Kidney (tissue), 22 donors: ENCODE measurements at places on chromosomes 7 and 10. TPM values are rescaled to one million over a fixed set of nuclear protein-coding genes. Genes with fewer than 3 reads are reported as not detected.
A peak's percentile ranks its signal among the peaks of the same experiment; 100 is the strongest.

GRCh38 chr10:128062881-128063563, 63.2 kb downstream of the MKI67 start:
- peak overlapping the region; percentile 27 for H3K4me3 ChIP-seq
- H3K27ac ChIP-seq, result no peak overlapping the region
- DNase-seq, result no peak
- H3K36me3 ChIP-seq, result peaks cover 7% of the 10 kb centered on the region
- H3K27me3 ChIP-seq, result no peaks in the 10 kb centered on the region

GRCh38 chr7:44441079-44441478, 49.4 kb downstream of the NUDCD3 start:
- H3K4me1 ChIP-seq, result no peaks in the 10 kb centered on the region
- H3K27me3 ChIP-seq, result no peaks in the 10 kb centered on the region
- no peak overlapping the region for H3K4me3 ChIP-seq
- no peak overlapping the region for H3K27ac ChIP-seq
- peaks cover 9% of the 10 kb centered on the region for H3K36me3 ChIP-seq

GRCh38 chr7:157881048-157881771, 544.4 kb downstream of the DNAJB6 start:
- no peaks in the 10 kb centered on the region for H3K4me1 ChIP-seq
- DNase-seq, result no peak
- no peaks in the 10 kb centered on the region for H3K36me3 ChIP-seq
- H3K27me3 ChIP-seq, result no peaks in the 10 kb centered on the region

GRCh38 chr10:112027731-112028280, 155.8 kb downstream of the GPAM start:
- no peak overlapping the region for H3K4me3 ChIP-seq
- no peak for DNase-seq
- no peak overlapping the region for H3K27ac ChIP-seq
- H3K27me3 ChIP-seq, result no peaks in the 10 kb centered on the region
- no peaks in the 10 kb centered on the region for H3K36me3 ChIP-seq

LAMB1 gene
- 312 TPM for total RNA-seq

DNA sequence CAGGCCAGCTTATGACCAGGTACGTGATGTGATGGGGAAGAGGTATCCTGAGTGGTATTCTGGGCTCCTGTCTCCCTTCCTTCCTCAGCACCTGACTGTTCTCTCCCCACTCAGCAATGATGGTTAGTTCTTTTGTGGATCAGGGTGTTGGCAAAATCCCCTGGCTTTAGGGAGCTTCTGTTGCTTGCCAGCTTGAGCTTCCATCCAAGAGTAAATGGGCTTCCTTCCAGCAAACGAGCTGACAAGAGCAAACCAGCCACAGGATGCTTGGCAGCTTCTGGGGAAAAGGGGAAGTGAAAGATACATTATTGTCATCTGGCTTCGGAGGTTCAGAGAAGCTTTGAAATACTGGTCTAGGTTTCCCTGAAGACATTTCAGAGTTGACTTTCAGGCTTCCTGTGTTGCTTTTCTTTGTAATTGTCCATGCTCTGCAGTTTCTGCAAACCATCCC, 5.2 kb downstream of the DUSP5 start:
- H3K36me3 ChIP-seq, result no peaks in the 10 kb centered on the region
- peaks cover 3% of the 10 kb centered on the region for H3K27me3 ChIP-seq
- peak; percentile 44 for DNase-seq
- no peaks in the 10 kb centered on the region for H3K4me1 ChIP-seq
- peak overlapping the region; percentile 49 for H3K27ac ChIP-seq
- H3K4me3 ChIP-seq, result no peak overlapping the region

MYO1G gene
- 14.3 TPM for total RNA-seq

GRCh38 chr7:139254728-139255127, 23.7 kb downstream of the UBN2 start:
- no peaks in the 10 kb centered on the region for H3K4me1 ChIP-seq
- H3K27ac ChIP-seq, result no peak overlapping the region
- H3K4me3 ChIP-seq, result no peak overlapping the region
- peaks cover 15% of the 10 kb centered on the region for H3K36me3 ChIP-seq
- DNase-seq, result no peak
- H3K27me3 ChIP-seq, result no peaks in the 10 kb centered on the region

TMEM213 gene
- total RNA-seq, result 30.2 TPM

- H3K36me3 ChIP-seq, result no peaks in the 10 kb centered on the region
- H3K4me1 ChIP-seq, result no peaks in the 10 kb centered on the region
- H3K27ac ChIP-seq, result no peak overlapping the region
- no peak overlapping the region for H3K4me3 ChIP-seq
- no peaks in the 10 kb centered on the region for H3K27me3 ChIP-seq
- no peak for DNase-seq
Observed at GRCh38 chr10:104906112-104906511, 265.0 kb downstream of the SORCS3 start.

FEZF1 gene
- total RNA-seq, result not detected

- no peak overlapping the region for H3K4me3 ChIP-seq
- no peaks in the 10 kb centered on the region for H3K27me3 ChIP-seq
- DNase-seq, result peak; percentile 66
- H3K4me1 ChIP-seq, result no peaks in the 10 kb centered on the region
Observed at GRCh38 chr10:35909121-35909720, 267.1 kb upstream of the FZD8 start.
